DMS53 (cell line): ENCODE measurements at places on chromosomes 13 and 19.

- DNase-seq = no peak
Observed at GRCh38 chr13:84430446-84430845, 548.2 kb upstream of the SLITRK1 start.

DNA sequence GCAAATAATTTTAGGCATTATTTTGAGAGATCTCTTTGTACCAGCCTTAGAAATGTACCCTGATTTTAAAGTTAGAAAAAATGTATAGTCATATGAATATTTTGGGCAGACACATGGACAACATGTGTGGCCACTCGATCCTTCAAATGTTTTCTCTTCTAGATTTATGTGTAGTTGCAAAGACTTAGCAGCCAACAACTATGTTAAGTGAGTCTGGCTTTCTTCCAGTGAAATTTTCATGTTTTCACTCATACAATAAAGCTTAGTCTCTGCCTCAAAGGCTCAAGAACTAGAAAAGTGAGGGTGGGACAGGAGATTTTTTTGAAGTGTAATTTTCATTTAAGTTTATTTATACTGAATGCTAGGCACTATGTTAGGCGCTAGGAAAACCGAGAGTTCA lies 207.7 kb upstream of the DACH1 start:
- DNase-seq = no peak

DNA sequence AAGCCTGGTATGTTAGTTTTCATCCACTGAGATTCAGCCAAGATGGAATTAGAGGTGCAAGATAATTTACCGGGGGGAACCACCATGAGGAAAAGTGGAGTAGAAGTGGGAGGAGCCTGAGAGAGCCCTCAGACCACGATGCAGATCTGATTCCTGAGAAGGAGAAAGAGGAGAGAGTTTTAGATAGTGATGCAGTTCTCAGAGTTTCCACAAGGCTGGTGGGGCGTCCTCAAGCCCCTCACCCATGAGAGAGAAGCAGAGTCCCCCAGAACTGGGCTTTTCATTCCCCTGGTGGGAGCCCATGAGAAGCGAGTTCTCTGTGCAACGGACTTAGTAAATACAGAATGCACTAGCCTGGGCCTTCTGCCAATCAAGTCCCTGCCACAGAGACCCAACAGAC lies 18.1 kb downstream of the CEACAM5 start:
- no peak for DNase-seq

DNA sequence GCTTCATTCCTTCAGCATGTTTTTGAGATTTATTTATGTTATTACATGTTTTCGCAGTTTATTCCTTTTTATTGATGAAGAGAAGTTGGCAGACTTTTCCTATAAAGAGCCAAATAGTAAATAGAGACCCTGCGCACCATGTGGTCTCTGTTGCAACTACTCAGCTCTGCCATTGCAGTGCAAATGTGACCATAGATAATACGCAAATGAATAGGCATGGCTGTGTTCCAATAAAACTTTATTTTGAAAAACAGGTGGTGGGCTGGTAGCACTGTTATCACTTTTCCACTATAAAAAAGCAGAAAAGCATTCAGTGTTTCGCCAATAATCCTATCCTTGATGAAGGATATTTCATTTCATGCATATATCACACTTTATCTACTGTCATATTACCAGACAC lies 95.0 kb downstream of the DNAJC3 start:
- no peak for DNase-seq

DNA sequence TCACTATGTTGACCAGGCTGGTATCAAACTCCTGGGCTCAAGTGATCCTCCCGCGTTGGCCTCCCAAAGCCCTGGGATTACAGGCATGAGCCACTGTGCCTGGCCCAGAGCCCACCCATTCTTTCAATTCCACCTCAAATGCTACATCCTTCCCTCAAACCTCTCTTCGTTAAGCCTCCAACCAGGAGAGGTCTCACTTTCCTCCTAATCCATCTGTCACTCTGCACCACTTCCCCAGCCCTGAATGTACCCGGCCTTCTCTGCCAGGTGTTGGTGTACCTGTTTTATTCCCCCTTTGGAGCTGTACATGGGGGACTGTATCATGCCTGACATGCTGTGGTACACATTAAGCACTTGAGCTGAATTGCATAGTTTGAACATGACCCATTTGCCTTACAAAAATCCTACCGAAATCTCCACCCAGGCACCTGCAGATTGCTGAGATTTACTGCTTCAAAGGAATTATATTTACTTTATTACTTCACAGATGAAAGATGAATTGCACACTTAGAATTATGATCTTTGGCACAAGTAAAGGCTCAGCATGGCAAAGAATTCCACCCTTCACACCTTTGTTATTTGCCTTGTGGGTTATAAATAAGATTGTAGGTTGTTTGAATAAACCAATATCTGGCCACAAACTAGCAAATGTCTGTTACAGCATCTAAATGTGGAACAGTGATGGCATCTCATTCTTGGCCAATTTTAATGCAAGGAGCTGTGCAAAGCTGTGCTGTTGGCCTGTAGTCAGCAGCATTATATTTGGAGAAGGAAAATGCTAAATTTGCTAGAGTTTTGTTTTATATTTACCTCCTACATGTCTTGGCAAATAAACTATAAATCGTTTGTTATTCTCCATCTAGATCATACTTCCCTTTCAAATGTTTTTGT lies 15.6 kb upstream of the WASF3 start:
- no peak for DNase-seq

GRCh38 chr13:99979453-99980200 lies 2.0 kb upstream of the ZIC2 start:
- peak; percentile 28 for DNase-seq

DNA sequence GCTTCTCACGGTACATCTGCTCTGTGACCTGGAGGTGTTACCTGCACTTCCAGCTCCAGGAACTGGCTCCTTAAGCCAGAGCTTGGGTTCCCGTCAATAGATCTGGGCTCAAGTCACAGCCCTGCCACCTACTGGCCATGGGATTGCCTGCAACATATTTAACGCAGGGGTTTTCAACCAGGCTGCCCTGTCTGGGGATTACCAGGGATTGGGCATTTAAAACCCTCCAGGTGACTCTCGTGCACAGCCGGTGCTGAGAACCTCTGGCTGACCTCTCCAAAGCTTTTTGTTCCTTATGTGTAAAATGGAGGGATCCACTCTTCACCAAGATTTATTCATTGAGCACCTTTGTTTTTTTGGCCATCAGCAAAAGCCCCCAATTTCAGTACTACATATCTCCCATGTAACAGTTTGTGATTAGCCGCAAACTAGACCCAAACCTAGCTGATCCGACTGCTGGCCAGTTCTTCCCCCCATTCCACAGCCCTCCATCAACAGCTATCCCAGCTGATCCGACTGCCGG lies 76.6 kb upstream of the STK24 start:
- DNase-seq = peak; percentile 82

DNA sequence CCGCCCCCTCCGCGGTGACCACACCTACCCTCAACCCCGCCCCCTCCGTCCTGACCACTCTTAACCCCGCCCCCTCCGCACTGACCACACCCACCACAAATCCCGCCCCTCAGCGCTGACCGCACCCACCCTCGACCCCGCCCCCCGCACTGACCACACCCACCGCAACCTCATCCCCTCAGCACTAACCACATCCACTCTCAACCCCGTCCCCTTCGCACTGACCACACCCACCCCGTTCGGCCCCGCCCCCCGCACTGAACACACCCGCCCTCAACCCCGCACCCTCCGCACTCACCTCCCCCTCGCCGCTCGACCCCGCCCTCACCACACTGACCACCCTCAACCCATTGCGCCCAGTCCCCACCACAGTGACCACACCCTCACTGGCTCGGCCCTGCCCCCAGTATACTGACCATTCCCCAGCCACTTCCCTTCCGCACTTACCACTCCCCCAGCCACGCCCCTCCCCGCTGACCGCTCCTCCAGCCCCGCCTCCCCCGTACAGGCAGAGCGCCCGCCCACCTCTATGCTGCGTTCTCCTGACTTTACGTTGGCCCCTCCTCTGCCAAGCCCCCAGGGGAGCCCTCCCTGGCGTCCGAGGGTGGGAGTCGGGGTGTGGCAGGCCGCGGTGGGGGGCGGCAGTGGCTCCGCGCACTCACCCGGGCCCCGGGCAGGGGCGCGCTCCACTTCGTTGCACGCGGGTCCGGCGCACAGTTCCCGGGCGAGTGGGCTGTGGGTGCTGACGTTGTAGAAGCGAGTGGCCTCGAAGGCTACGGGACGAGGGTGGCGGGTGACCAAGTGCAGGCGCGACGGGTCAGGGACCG lies 8.4 kb downstream of the F2RL3 start:
- DNase-seq = peak; percentile 42

GRCh38 chr13:51765142-51765515 lies 38.8 kb downstream of the DHRS12 start:
- peak; percentile 40 for DNase-seq

GRCh38 chr13:75825594-75825993 lies 189.5 kb downstream of the LMO7 start:
- DNase-seq = no peak

GRCh38 chr19:6738787-6739389 lies 592 bp upstream of the TRIP10 start:
- DNase-seq = peak; percentile 59

GRCh38 chr19:7986321-7987113 lies 18.9 kb downstream of the ELAVL1 start:
- peak; percentile 11 for DNase-seq

- DNase-seq = peak; percentile 77
Observed at GRCh38 chr13:44273991-44274770, 99.4 kb upstream of the SERP2 start.

DNA sequence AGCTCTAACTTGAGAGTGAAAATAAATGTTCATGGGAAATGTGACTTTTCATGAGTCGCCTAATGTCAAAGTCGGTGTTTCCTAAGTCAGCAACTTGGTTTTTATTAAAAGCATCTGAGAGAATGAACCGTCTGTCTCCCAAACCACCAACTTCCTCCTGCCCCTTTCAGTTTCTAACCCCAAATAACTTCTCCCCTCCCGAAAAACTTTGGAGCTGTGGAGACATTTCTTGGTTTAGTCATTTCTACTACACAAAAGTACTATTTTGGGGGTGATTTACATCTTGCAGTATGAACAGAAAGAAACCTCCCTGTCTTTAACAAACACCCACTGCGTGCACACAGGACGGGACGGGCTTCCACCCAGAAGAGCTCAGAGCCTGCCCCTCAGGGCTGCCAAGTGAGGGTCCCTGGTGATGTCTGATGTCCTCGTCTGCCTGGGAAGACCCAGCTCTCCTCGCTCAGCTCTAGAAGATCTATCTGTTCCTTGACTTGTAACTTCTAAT lies 65.0 kb downstream of the RASA3 start:
- no peak for DNase-seq

GRCh38 chr13:84249463-84249862 lies 367.2 kb upstream of the SLITRK1 start:
- peak; percentile 1 for DNase-seq

DNA sequence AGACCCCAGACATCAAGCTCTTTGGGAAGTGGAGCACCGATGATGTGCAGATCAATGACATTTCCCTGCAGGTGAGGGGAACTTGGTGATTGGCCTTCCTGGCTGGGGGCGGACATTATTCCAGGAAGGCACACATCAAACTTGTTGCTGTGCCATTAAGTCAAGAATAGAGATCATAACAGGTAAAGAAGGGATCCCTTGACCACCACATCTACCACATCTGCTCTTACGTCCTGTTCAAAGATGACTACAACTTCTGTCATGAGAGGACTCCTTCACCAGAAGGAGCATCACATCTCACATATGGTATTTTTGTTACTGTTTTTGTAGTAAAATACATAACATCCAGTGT lies 1.1 kb downstream of the RPS5 start:
- DNase-seq = no peak

DNA sequence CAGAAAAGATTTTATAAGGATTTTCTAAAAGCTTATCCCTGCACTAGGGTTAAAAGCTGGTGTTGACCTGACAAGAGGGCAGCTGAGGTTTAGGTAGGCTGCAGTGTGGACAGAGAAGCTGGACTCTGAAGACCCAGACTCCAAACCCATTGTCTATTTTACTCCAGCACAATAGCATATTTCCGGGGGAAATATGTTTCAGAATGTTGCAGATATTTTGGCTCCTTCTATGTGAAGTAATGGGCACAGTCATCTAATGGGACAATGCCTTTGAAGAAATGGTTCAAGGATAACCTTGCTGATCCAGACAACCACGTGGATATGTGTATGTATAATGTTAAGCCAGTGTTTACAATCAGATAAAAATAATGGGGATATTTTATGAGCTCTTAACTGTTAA lies 173.8 kb upstream of the TSC22D1 start:
- DNase-seq = no peak
